ENCODE measurements at places on chromosomes 2 and 18. TPM values are rescaled to one million over a fixed set of nuclear protein-coding genes. Genes with fewer than 3 reads are reported as not detected.

DNA sequence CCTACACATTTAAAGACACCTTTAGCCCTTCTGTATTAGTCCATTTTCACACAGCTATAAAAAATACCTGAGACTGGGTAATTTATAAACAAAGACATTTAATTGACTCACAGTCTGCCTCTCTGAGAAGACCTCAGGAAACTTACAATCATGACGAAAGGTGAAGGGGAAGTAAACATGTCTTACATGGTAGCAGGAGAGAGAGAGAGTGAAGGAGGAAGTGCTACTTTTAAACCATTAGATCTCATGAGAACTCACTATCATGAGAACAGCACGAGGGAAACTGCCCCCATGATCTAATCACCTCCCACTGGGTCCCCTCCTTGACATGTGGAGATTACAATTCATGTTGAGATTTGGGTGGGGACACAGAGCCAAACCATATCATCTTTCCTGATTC is 946.6 kb downstream of the SLC4A3 start:
- no peak overlapping the region for H3K27ac ChIP-seq
- H3K4me1 ChIP-seq: no peaks in the 10 kb centered on the region
- no peaks in the 10 kb centered on the region for H3K27me3 ChIP-seq
- no peaks in the 10 kb centered on the region for H3K36me3 ChIP-seq

DNA sequence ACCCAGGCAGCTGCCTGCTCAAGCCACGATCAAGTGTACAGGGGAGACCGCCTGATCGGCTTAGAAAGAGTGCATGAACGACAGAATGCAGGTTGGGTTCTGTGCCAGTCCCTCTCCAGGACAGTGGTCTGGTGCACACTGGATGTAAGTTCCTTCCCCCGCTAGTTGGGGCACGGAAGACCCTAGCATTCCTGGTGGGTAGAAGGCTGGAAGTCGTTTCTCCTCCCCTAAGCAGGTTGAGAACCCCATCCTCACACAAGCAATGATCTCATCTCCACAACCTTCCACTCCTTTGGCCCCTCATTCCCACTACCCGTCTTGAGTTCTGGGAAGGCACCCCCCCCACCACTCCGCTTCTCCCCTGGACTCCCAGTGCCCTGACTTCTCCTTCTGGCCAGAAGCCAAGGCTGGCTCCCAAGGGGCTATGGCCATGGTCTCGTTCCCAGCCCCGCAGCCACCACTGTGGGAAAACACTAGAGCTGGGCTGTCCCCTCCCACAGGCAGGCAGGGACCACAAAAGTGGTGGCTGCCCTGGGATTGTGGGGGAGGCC is 1.4 kb upstream of the ANKRD39 start:
- DNase-seq: no peak
- H3K27me3 ChIP-seq: no peaks in the 10 kb centered on the region
- peak overlapping the region; percentile 88 for H3K4me3 ChIP-seq

CXCR1 gene
- total RNA-seq: 0.53 TPM

DNA sequence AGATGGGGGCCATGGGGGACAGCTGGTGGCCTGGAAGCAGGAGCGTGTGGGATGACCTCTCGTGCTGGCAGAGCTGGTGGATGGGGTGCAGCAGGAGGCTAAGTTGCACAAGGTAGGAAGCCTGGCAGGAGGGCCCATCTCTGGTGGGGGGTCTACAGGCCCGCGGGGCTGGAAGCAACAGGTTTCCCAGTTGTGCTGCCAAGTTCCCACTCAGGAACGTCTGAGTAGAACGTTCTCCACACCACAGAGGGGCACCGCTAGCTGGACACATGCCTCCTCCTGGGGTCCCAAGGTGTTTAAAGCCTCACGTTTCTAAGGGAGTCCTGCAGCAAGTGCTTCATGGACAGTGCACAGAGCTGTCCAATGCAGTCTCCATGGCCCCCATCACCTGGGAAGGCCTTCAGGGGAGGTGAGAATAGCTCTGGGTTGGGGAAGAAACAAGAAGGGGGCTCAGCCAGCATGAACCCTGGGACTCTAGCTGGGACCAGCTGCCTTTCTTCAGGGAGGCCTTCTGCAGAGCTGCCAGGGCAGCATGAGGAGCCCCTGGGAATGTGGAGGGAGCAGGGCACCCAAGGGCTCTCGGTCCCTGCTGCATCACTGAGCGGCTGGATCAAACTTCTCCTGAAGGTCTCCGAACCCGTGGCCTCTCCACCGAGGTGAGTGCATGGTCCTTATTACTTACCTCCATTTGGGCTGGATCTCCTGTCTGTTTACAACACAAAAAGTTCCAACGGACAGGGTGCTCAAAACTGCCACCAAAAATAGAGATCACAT is 80.0 kb downstream of the TWIST2 start:
- no peak overlapping the region for H3K4me3 ChIP-seq
- H3K36me3 ChIP-seq: no peaks in the 10 kb centered on the region
- H3K4me1 ChIP-seq: no peaks in the 10 kb centered on the region
- DNase-seq: no peak
- H3K27ac ChIP-seq: no peak overlapping the region

GRCh38 chr2:205811387-205811786 is 129.1 kb downstream of the NRP2 start:
- H3K4me3 ChIP-seq: no peak overlapping the region
- H3K27me3 ChIP-seq: peaks cover 2% of the 10 kb centered on the region

- H3K4me1 ChIP-seq: no peaks in the 10 kb centered on the region
- H3K27me3 ChIP-seq: no peaks in the 10 kb centered on the region
- H3K27ac ChIP-seq: no peak overlapping the region
- no peaks in the 10 kb centered on the region for H3K36me3 ChIP-seq
- no peak for DNase-seq
- H3K4me3 ChIP-seq: no peak overlapping the region
Observed at GRCh38 chr2:153953761-153954160, 82.0 kb downstream of the GALNT13 start.

DNA sequence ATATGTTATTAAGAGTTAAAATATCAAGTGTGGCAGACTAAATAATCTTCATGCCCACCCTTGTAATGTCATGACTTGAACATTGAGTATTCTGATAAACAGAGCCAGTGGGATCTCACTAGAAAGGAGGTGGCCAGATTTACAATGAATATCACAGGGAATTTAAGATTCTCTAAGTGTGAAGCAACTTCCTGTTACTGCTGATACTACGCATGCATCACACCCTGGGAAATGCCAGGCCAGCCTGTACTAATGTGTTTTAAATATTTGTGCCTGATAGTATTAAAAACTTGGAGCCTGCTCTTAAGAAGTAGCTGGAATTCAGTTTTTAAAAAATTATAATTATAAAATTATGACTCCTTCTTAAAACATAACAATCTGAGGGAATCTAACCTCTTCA is 148.3 kb downstream of the LAMA3 start:
- no peak for DNase-seq
- H3K27ac ChIP-seq: no peak overlapping the region
- H3K36me3 ChIP-seq: no peaks in the 10 kb centered on the region
- H3K4me3 ChIP-seq: no peak overlapping the region
- H3K4me1 ChIP-seq: peaks cover 21% of the 10 kb centered on the region

DNA sequence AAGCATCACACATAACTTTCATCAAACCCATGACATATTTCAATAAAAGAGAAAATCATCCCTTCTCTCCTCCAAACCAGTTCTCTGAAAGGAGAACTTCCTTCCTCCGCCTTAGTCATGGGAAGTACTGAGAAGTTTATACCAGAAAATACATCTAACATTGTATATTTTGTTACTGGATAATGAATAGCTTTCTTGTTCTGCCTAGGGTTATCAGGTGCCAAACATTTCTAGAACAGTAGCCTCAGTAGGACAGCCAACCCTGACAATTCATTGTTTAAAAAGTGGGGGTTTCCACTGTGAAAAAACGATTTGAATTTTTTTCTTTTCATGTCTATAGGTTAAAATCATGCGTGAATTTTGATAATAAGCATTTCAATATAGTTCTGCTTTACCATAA is 16.0 kb upstream of the DAW1 start:
- peaks cover 4% of the 10 kb centered on the region for H3K27me3 ChIP-seq
- no peak for DNase-seq
- no peak overlapping the region for H3K27ac ChIP-seq
- H3K36me3 ChIP-seq: no peaks in the 10 kb centered on the region
